ENCODE measurements at places on chromosomes 3 and 15. TPM values are rescaled to one million over a fixed set of nuclear protein-coding genes. Genes with fewer than 3 reads are reported as not detected.
A peak's percentile ranks its signal among the peaks of the same experiment; 100 is the strongest.

Gene ROPN1B
- not detected for total RNA-seq

Gene STAC
- total RNA-seq: not detected

Gene IGSF10
- total RNA-seq: not detected

Gene CFAP92
- total RNA-seq: 0.83 TPM

Gene KATNBL1
- 45.5 TPM for total RNA-seq

DNA sequence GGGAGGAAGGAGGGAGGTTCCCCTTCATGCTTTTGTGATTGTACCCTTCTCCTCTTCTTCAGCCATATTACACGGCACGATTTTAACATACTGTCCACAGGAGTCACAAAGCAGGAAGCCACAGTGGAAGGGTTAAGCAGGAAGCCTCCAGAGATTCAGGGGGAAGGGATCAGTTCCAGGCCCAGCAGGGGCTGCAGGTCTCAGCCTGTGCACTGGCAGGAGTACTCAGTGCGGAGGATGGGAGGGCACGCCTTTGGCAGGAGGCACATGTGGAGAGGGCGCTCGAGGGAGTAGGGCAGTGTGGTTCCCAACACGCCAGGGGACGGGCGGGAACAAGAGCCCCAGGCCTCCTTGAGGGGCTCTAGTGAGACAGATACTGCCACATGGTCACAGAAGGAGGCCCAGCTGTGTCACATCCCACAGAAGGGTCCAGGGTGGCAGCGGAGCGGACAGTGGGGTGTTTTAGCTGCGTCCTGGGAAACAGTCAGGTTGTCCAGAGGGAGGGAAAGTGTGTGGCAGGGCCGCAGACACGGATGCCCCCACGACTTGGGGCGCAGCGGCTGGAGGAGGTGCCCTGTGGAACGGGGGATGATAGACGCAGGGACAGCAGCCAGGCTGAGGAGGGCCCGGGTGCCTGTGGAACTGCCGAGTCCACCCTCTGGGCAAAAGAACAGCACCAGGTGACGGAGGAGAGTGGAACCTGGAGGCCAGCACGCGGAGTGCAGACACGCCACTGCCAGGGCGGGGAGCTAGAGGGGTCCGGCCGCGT, 77.5 kb downstream of the CHSY1 start:
- no peak for DNase-seq
- H3K27ac ChIP-seq: no peak overlapping the region
- H3K4me1 ChIP-seq: peaks cover 25% of the 10 kb centered on the region
- no peak overlapping the region for H3K4me3 ChIP-seq
- no peaks in the 10 kb centered on the region for H3K27me3 ChIP-seq
- peaks cover 42% of the 10 kb centered on the region for H3K36me3 ChIP-seq

- no peak overlapping the region for H3K4me3 ChIP-seq
- peaks cover 4% of the 10 kb centered on the region for H3K27me3 ChIP-seq
- no peaks in the 10 kb centered on the region for H3K4me1 ChIP-seq
- H3K27ac ChIP-seq: no peak overlapping the region
Measured at GRCh38 chr3:99012051-99012450, 110.6 kb upstream of the DCBLD2 start.

- no peak overlapping the region for H3K4me3 ChIP-seq
- no peak overlapping the region for H3K27ac ChIP-seq
- no peaks in the 10 kb centered on the region for H3K27me3 ChIP-seq
- peaks cover 10% of the 10 kb centered on the region for H3K4me1 ChIP-seq
Measured at GRCh38 chr3:55655544-55655943, 168.4 kb upstream of the WNT5A start.

- H3K36me3 ChIP-seq: no peaks in the 10 kb centered on the region
- H3K4me1 ChIP-seq: no peaks in the 10 kb centered on the region
- no peak overlapping the region for H3K4me3 ChIP-seq
- no peak for DNase-seq
Measured at GRCh38 chr3:15477951-15478639, 43.4 kb downstream of the COLQ start.

GRCh38 chr3:29185706-29186105, 95.2 kb upstream of the RBMS3 start:
- no peaks in the 10 kb centered on the region for H3K36me3 ChIP-seq
- H3K27me3 ChIP-seq: no peaks in the 10 kb centered on the region
- DNase-seq: no peak
- H3K4me3 ChIP-seq: no peak overlapping the region

- no peak for DNase-seq
- H3K36me3 ChIP-seq: no peaks in the 10 kb centered on the region
- H3K27me3 ChIP-seq: peaks cover 1% of the 10 kb centered on the region
- H3K27ac ChIP-seq: no peak overlapping the region
Measured at GRCh38 chr3:192947421-192947820, 29.8 kb upstream of the MB21D2 start.

- no peak for DNase-seq
- H3K4me3 ChIP-seq: no peak overlapping the region
- H3K27ac ChIP-seq: no peak overlapping the region
- H3K36me3 ChIP-seq: no peaks in the 10 kb centered on the region
- H3K27me3 ChIP-seq: no peaks in the 10 kb centered on the region
- H3K4me1 ChIP-seq: no peaks in the 10 kb centered on the region
Measured at GRCh38 chr3:102810937-102811336, 376.1 kb downstream of the ZPLD1 start.

DNA sequence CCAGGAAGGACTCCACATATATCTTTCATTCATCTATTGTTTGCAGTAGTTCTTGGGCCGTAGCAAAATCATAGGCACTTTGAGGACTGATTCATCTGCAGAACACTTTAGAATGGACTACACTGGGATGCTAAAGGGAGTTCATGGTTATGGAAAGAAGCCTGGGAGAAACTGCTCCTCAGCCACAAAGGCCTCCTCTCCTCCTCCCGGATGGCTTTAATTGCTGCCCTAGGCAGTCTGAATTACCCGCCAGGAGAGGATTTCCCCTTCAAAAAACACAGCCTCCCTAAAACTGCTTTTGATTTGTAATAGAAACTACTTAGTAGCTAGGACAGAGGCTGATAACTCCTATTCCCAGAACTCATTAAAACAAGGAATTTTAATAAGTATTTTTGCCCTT, 4.6 kb downstream of the TMEM266 start:
- peaks cover 58% of the 10 kb centered on the region for H3K27me3 ChIP-seq

- peaks cover 6% of the 10 kb centered on the region for H3K4me1 ChIP-seq
- no peak overlapping the region for H3K4me3 ChIP-seq
- H3K27me3 ChIP-seq: peaks cover 5% of the 10 kb centered on the region
- no peaks in the 10 kb centered on the region for H3K36me3 ChIP-seq
- DNase-seq: no peak
- H3K27ac ChIP-seq: no peak overlapping the region
Measured at GRCh38 chr3:127211118-127212060, 18.5 kb downstream of the PRR23E start.

- H3K4me3 ChIP-seq: no peak overlapping the region
- no peak for DNase-seq
- no peaks in the 10 kb centered on the region for H3K27me3 ChIP-seq
- peaks cover 31% of the 10 kb centered on the region for H3K36me3 ChIP-seq
Measured at GRCh38 chr15:60544581-60545264, 65.8 kb upstream of the ICE2 start.

GRCh38 chr3:18891641-18892040, 256.7 kb upstream of the KCNH8 start:
- no peak overlapping the region for H3K4me3 ChIP-seq
- peak; percentile 40 for DNase-seq
- H3K27ac ChIP-seq: no peak overlapping the region
- no peaks in the 10 kb centered on the region for H3K36me3 ChIP-seq

- DNase-seq: no peak
- no peak overlapping the region for H3K27ac ChIP-seq
- H3K36me3 ChIP-seq: no peaks in the 10 kb centered on the region
- no peak overlapping the region for H3K4me3 ChIP-seq
Measured at GRCh38 chr3:182585532-182586150, 207.7 kb upstream of the ATP11B start.

GRCh38 chr15:68429691-68430470, 2.1 kb downstream of the ITGA11 start:
- no peak overlapping the region for H3K4me3 ChIP-seq
- H3K27ac ChIP-seq: no peak overlapping the region
- H3K4me1 ChIP-seq: no peaks in the 10 kb centered on the region

DNA sequence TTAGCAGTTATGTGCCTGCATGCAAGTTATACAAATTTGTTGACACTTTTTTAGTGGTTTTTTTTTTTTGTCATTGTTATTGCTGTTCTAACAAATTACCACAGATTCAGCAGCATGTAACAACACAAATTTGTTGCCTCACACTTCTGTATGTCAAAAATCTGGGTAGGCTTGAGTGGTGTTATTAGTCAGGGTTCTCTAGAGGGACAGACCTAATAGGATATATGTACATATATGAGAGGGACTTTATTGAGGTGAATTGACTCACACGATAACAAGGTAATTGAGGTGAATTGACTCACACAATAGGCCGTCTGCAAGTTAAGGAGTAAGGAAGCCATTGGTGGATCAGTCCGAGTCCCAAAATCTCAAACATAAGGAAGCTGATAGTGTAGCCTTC, 15.0 kb upstream of the PLSCR1 start:
- no peaks in the 10 kb centered on the region for H3K36me3 ChIP-seq
- no peak for DNase-seq
- peaks cover 2% of the 10 kb centered on the region for H3K4me1 ChIP-seq

DNA sequence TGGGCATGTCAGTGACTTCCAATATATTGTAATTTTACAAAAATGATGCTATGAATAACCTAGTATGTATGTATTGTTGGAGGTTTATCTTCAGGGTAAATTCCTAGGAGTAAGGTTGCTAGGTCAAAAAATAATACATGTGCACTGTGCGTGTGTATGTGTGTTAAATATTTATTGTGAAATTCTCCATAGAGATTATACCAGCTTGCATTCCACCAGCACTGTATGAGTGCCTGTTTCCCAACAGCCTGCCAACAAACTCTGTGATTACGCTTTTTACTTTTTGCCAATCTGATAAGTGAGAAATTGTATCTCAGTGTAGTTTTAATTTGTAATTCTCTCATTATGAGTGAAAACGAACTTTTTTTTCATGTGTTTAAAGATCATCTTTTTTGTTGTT, 12.6 kb upstream of the IGF2BP2 start:
- H3K36me3 ChIP-seq: no peaks in the 10 kb centered on the region
- no peaks in the 10 kb centered on the region for H3K4me1 ChIP-seq
- H3K27me3 ChIP-seq: peaks cover 11% of the 10 kb centered on the region
- H3K4me3 ChIP-seq: no peak overlapping the region
- no peak overlapping the region for H3K27ac ChIP-seq

DNA sequence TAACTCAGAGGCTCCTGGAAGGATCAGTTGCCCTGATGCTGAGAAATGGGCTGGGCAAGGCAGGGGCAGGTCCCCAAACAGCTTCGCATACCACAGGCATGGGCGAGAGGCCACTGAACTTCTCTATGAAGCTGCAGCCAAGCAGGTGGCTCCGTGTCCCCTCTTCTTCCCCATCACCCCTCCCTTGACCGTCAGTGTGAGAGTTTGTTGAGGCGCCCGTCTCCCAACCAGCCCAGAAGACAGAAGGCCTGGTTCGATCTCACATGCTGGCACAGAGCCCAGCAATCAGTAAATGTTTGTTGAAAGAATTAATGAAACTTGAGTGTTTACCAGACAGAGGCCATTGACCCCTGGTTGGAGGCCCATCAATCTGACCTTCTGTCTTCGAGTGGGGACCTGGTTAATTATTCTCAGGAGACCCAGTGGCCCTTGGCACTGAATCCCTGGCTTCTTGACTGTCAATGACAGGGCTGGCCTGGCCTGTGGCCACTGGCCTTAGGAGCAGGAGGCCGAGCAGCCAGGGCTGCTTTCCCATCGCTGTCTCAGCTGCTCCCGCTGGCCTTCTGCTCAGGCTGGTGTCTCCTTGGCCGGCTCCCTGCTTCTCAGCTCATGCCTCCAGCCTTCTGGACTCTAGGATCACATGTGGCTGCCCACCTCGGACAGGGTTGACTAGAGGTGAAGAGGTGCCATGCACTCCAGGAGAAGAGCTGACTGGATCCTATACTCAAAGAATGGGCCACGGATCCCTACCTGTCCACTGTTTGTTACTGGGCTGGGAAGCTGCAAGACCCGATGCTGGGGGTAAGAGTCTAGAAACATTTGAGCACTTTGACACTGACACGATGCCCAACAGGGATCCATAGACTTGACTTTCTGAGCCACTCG, 113.4 kb downstream of the ASB7 start:
- H3K27me3 ChIP-seq: no peaks in the 10 kb centered on the region
- no peak overlapping the region for H3K27ac ChIP-seq
- no peak for DNase-seq
- no peaks in the 10 kb centered on the region for H3K4me1 ChIP-seq
- no peak overlapping the region for H3K4me3 ChIP-seq

- peak; percentile 44 for DNase-seq
- H3K27ac ChIP-seq: no peak overlapping the region
- H3K27me3 ChIP-seq: no peaks in the 10 kb centered on the region
- H3K36me3 ChIP-seq: peaks cover 2% of the 10 kb centered on the region
- peaks cover 3% of the 10 kb centered on the region for H3K4me1 ChIP-seq
Measured at GRCh38 chr3:49899815-49900214, 3.9 kb downstream of the MST1R start.

DNA sequence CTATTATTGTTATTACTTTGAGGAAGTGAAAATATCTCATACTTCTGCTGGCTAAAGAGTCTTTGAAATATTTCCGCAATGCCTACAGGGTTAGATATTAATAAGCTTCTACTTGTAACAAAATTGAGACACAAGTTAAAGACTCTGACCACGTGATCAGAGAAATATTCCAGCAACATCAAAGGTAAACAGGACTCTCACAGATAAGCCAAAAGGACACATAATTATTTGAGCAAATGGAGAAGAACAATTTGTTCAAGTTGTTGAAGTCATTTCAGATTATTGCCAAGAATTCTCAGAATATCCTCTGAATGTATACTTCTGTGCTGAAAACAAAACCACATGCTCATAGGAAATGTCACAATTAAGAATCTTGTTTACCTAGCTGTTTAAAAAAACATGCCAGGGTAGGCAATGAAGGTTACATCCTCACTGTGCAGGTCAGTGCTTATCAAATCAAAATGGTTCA, 225.8 kb upstream of the ALCAM start:
- no peak for DNase-seq
- H3K4me1 ChIP-seq: no peaks in the 10 kb centered on the region
- no peaks in the 10 kb centered on the region for H3K36me3 ChIP-seq

DNA sequence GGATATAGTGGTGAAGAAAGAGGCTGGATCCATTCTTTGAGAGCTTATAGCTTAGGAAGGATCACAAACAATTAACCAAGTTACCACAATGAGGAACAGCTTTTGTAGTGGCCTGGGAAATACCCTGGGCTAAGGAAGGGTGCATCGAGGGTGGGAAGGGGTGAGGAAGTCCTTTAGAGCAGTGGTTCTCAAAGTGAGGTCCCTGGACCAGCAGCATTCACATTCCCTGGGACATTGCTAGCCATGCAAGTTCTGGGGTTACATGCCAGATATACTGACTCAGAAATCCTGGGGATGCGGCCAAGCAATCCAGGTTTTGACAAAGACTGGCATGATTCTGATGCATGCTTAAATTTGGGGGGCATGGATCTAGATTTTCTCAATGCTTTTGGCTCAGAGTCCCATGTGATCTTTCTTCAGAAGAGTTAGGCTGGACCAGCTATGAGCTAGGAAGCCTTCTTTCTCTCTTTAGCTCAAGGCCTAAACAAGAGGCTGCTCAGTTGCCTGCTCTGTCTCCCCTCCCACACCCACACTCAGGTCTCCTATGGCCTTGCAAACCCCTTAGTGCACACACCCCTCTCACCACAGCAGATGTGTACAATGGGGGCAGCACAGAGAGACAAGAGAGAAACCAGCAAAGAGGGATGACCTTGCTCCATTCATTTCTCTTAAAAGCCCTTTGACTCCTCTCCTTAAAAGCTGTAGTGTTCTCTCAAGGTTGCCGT, 1.8 kb upstream of the CCR1 start:
- no peaks in the 10 kb centered on the region for H3K36me3 ChIP-seq
- no peak for DNase-seq
- no peak overlapping the region for H3K4me3 ChIP-seq
- H3K27me3 ChIP-seq: no peaks in the 10 kb centered on the region

GRCh38 chr3:89698208-89698830, 590.9 kb downstream of the EPHA3 start:
- no peak for DNase-seq
- H3K4me3 ChIP-seq: no peak overlapping the region
- H3K4me1 ChIP-seq: no peaks in the 10 kb centered on the region
- no peak overlapping the region for H3K27ac ChIP-seq
- H3K27me3 ChIP-seq: no peaks in the 10 kb centered on the region
- H3K36me3 ChIP-seq: no peaks in the 10 kb centered on the region
